Stimulated activated CD8-positive, alpha-beta memory T cell treated with anti-CD3 and anti-CD28 coated beads, Interleukin-4, amount 100 ng/mL, for 48 hours (primary cell): ENCODE measurements at places on chromosomes 12 and 14.
A peak's percentile ranks its signal among the peaks of the same experiment; 100 is the strongest.

- DNase-seq: no peak
Measured at GRCh38 chr12:109717390-109718357, 4.0 kb downstream of the FAM222A start.

DNA sequence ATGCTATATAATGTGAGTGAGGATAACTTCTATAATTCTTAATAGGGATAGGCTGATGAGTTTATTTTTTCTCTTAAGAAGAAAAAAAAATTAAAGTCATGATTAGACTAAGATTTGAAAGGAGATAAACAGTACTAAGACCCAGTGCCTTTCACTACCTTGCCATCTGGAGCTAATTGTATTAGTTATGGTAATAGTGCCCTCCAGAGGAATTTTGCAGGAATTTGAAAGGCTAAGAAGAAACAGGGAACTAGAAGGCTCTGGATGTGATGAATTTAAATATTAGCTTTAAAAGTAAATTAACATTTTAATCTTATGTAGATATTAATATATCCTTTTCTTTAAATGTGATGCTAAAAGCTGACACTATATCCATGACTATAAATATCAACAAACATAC is 36.6 kb upstream of the PIK3C2G start:
- no peak for DNase-seq

- peak; percentile 70 for DNase-seq
Measured at GRCh38 chr12:53046655-53047220, 3.1 kb upstream of the TNS2 start.

- no peak for DNase-seq
Measured at GRCh38 chr14:73723797-73724661, 9.8 kb upstream of the PNMA1 start.

- DNase-seq: peak; percentile 66
Measured at GRCh38 chr14:61252369-61253063, 28.6 kb downstream of the TMEM30B start.

- DNase-seq: no peak
Measured at GRCh38 chr12:10170216-10170615, 1.7 kb downstream of the OLR1 start.

DNA sequence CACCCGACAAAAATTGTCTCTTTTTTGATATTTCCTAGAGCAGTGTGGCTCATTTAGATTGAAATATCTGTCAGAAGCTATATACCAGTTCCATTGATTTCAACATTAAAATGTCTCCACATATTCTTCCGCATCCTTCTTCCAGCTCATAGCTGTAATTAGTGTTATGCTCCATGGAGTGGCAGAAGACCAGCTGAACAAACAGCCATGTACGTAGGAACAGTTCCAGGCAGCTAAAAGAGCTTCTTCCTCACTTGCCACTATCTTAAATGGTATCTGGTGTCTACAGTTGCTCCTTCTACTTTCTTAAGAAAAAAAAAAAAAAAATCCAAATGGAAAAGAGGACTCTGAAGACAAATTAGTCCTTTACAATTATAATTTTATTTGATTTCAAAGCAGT is 848.0 kb downstream of the DIO2 start:
- DNase-seq: no peak

- DNase-seq: peak; percentile 70
Measured at GRCh38 chr12:112198120-112198733, 72.9 kb downstream of the TRAFD1 start.

DNA sequence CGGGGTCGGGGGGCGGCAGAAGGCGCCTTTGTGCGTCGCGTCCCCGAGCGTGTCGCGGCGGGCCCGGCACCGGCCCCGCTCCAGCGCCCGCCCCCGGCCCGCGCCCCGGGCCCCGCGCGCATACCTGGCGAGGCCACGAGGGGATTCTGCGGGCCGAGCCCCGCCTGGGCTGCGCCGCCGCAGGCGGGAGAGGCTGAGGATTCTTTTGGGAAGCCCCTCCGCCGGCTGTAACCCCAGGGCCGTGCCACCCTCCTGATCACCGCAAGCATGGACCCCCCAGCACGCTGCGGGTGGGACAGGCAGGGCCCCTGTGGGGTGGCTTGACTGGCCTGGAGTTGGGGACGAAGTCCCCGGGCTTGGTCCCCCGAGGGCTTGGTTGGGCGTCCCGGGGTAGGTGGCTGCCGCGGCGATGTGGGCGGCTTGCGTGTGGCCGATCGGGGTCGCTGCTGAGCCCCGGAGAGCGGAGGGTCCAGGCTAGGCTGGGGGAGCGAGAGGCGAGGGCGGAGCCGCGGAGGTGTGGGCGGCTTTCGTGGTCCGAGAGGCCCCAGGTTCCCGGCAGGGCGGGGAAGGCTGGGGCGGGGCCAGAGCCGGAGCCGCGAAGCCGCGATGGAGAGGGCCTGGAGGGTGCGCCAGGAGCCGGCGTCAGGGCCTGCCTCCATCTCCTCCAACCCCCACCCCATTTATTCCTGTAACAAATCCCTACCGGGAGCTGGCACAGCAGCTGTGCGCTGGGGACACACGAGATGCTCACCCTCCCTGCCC is 28.4 kb upstream of the GPR132 start:
- DNase-seq: peak; percentile 93

DNA sequence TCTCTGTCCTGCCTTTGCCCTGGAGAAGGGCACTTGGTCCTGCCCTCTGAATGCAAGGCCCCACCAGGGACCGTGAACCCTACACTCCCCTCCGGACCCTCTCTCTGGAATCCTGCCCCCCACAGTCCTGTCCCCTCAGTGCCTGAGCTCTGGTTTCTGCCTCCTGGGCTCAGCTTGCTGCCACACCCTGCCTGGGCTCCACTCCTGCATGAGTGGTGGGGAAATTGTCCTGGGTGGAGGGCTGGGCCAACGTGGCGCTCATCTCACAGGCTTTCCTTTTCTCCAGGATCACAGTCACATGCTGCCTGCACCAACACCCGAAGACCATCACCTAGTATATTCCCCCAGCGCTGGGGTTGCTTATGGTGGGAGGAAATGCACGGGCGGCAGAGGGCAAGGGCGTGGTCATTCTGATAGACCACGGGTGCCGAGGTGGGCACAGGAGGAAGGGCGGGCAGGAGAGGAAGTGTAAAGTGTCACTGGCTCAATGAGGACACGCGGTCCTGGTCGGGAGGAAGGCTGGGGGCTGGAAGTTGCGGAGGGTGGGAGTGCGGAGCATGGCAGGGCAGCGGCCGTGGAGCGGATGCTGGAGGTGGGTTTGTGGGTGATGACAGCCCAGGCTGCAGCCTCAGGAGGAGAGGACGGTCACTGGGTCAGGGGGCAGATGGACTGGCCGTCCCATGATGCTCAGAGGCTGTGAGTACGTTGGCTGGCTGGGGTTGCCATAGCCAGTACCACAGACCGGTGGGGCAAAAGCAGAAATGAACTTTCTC is 99.5 kb downstream of the KIF26A start:
- peak; percentile 1 for DNase-seq

DNA sequence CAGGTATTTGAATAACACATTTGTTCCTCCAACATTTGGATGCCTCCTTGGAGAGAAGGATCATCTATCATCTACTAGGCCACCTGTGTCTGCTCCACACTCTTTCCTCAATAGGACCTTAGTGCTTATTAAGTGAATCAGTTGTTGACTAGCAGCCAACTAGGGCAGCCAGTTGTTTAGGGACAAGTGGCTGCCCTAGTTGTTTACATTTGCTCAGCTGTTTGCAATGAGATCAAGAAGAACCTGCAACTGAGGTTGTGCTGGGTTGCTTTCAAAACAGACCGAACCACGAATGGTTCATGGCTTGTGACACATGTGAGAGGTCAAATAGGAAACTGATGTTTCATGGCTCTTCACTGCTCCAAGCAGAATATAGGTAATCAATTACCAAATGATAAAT is 53.8 kb downstream of the TMCC3 start:
- no peak for DNase-seq

GRCh38 chr14:58238252-58239243 is 6.1 kb upstream of the PSMA3 start:
- no peak for DNase-seq

DNA sequence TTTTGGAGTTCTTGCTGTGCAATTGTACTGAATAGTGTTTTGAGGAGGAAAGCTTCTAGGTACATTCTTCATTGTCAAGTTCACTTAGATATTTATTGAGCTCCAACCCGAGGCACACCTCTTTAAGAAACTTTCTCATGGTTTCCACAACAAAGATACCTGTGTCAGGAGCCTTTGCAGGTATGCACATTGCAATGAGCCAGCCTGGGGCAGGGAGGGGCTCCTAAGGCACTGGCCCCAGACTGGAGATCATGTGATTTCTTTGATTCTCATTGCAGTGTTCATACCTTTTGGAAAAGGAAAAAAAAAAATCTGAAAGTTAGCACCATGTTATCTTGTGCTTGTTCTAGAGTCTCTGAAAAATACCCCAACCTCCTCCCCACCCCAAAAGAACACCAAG is 80.3 kb downstream of the PRMT8 start:
- no peak for DNase-seq

DNA sequence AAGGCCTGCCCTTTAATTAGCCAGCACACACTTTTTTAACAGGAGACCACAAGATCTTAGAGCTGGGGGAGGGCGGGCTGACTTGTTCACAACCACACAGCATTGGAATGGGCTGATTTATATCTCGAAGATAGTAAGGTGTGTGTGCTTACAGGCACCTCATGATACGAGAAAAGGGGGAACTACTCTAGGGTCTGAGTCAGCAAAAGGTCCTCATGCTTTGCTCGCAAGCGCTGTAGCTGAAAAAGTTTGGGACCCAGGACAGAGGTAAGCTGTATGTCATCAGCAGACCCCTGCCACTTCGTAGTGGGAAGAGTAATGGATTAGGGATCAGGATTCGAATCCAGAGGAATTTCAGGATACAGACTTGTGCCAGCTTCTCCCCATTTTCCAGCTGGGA is 88.9 kb upstream of the RBM19 start:
- DNase-seq: no peak

GRCh38 chr12:30840715-30841114 is 85.8 kb upstream of the TSPAN11 start:
- no peak for DNase-seq

DNA sequence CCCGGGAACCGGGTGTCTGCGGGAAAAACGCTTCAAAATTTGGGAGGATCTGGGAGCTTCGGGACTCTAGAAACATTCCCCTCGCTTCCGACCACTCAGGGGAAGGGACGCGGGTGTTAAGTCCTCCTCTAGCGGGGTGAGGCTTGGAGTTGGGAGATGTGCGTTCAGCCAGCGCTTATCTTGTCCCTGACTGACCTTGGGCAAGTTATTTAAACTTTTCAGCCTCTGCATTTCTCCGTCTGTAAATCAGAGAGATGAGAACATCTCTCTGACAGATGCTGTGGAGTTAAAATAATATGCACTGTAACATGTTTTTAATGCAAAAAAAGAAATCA is 76.9 kb upstream of the ANO4 start:
- no peak for DNase-seq

DNA sequence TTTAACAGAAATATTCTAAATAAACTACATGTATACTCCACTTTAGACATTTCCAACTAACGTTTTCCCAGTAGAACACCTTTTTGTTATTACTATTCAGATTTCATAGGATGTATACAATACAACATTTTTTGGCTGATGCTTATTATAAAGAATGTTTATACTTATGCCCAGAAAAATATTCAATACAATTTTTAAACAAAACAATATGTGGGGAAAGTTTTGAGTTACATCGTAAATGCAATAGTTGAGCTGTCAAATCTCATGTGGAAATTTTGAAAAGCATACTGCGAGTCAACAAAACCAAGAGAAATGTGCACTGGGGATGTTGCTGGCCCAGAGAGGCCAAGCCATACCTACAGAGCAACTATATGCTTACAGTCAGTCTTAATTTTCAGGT is 18.2 kb upstream of the MON2 start:
- DNase-seq: no peak

GRCh38 chr12:89828575-89828974 is 119.9 kb upstream of the ATP2B1 start:
- no peak for DNase-seq

DNA sequence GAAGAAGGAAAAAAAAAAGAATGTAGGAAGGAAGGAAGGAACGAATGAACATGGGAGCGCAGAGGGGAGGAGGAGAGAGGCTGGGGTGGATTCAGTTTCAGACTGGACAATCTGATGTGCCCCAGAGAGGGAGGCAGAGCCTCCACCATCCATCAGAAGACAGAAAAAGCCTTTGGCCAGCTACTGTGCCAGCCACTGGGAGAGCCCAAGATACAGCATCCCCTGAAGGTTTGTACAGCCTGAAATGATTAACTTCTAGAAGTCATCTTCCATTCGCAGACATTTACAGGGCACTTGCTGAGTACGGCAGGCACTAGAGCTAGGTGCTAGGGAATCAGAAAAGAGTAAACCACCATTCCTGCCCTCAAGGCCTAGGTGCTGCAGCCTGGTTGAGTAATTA is 9.0 kb downstream of the PLEKHG6 start:
- no peak for DNase-seq

DNA sequence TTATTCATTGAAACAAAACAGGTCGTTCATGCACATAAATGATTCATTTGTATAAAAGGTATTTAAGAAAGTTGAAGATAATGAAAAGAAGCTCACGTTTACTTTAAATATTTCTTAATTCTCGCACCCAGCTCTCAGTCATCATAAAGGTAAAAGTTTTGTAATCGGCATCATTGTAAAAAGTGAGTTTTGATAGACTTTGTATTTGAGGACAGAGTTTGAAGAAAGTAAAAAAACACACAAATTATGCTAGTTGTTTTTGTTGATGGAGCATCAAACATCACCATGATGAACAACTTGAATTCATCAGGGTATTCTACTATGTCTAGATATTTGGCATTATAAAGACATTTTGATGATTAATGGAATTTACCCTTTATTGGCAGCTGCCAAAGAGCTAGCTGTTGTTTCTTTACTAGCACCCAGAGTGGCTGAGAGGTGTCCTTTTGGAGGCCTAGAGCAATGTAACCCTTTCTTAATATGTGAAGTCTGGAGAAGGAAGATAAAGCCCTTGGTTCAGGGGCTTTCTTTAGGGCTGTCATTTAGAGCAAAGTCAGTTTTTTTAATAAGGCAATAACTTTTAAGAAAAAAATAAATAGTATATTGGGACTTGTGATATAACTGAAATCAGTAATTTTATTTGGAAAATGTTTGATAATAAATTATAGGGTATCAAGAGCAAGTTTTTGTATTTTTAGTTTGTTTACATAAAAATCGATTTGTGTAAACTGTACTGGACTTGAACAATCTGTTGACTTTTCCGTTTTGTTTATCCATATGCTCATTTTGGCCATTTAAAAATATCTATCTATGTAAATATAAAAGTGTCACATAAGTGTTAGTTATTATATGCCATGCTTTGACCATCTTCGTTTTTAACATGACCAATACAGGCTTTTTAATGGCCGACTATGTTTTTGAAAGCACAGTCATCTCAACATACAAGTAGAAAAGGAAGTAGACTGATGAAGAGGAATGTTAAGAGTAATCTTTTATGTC is 7.4 kb downstream of the GLRX5 start:
- no peak for DNase-seq

- no peak for DNase-seq
Measured at GRCh38 chr12:52915637-52916036, 10.8 kb upstream of the KRT8 start.

DNA sequence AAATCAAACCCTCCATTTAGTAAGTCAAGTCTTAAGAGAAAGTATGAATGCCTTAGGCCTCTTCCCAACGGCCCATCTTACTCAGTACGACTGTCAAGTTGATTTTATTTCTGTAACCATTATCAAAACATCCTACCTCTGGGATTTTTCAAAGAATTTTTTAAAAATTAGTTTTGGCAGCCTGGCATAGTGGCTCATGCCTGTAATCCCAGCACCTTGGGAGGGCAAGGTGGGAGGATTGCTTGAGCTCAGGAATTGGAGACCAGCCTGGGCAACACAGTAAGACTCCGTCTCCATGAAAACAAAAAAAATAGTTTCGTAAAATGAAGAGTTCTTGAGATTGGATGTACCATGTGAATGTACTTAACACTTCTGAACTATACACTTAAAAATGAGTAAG is 4.1 kb downstream of the FGD6 start:
- DNase-seq: no peak
